ENCODE measurements at places on chromosomes 2 and 18. TPM values are rescaled to one million over a fixed set of nuclear protein-coding genes. Genes with fewer than 3 reads are reported as not detected.

LOXHD1 gene
- not detected for total RNA-seq

IL1B gene
- total RNA-seq: 11.6 TPM

SPP2 gene
- total RNA-seq: not detected

CRYGD gene
- not detected for total RNA-seq

PRR30 gene
- total RNA-seq: not detected

GPR55 gene
- 0.94 TPM for total RNA-seq

TLX2 gene
- 2.8 TPM for total RNA-seq

NIF3L1 gene
- 29.8 TPM for total RNA-seq

RUFY4 gene
- total RNA-seq: not detected

ZNF521 gene
- 10.4 TPM for total RNA-seq

ADGRF3 gene
- 2.1 TPM for total RNA-seq

MLPH gene
- total RNA-seq: 24.7 TPM

FABP1 gene
- not detected for total RNA-seq

ACVR1C gene
- 0.05 TPM for total RNA-seq

ANKRD29 gene
- 10.1 TPM for total RNA-seq

C2orf15 gene
- 0.41 TPM for total RNA-seq

ACTR1B gene
- total RNA-seq: 34.1 TPM

MTIF2 gene
- 55.1 TPM for total RNA-seq

CFC1 gene
- total RNA-seq: not detected

TMEM169 gene
- total RNA-seq: 0.88 TPM

PCARE gene
- not detected for total RNA-seq

ATRAID gene
- 107 TPM for total RNA-seq

IGFBP5 gene
- 43.6 TPM for total RNA-seq

NYAP2 gene
- total RNA-seq: not detected

HOXD12 gene
- 0.60 TPM for total RNA-seq

NDUFV2 gene
- total RNA-seq: 131 TPM

PJVK gene
- 1.6 TPM for total RNA-seq

ATP9B gene
- 5.0 TPM for total RNA-seq

SNORC gene
- total RNA-seq: 1.1 TPM

DNAH6 gene
- 0.11 TPM for total RNA-seq

STAM2 gene
- total RNA-seq: 14.6 TPM

NOL4 gene
- not detected for total RNA-seq

TMEM17 gene
- 4.3 TPM for total RNA-seq

PLCL1 gene
- 0.08 TPM for total RNA-seq

GAL3ST2 gene
- total RNA-seq: not detected
